ENCODE measurements at places on chromosomes 3 and 15. TPM values are rescaled to one million over a fixed set of nuclear protein-coding genes. Genes with fewer than 3 reads are reported as not detected.

ITIH1 gene
- not detected for total RNA-seq

CHAC1 gene
- 8.9 TPM for total RNA-seq

CCRL2 gene
- total RNA-seq = not detected

GPR149 gene
- not detected for total RNA-seq

IL17RE gene
- 1.9 TPM for total RNA-seq

ACVR2B gene
- total RNA-seq = 3.1 TPM

MME gene
- not detected for total RNA-seq

SUCLG2 gene
- total RNA-seq = 34.1 TPM

ECE2 gene
- total RNA-seq = not detected

CP gene
- 5.7 TPM for total RNA-seq
